ENCODE measurements at places on chromosomes 7 and 10.

DNA sequence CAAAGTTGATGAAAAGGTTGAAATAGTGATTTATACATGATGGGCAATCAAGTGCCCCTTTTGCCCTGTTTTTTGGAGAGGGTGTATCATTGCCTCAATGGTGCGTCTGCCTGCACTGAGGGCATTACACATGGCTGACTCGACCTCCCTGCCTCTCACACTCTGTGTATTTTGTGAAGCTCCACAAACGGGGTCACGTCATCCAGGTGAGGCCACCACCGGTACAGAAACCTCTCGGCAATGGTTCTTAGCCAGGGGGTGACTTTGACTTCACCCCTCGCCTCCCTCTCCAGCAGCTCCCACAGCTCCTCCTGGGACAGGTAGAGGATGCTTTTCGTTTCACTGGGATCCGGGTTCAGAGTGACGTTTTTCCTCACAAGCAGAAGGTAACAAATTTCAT is 6.3 kb downstream of the IDI2 start:
- DNase-seq, result no peak

- no peak for DNase-seq
Observed at GRCh38 chr10:32308027-32308603, 38.8 kb downstream of the EPC1 start.

DNA sequence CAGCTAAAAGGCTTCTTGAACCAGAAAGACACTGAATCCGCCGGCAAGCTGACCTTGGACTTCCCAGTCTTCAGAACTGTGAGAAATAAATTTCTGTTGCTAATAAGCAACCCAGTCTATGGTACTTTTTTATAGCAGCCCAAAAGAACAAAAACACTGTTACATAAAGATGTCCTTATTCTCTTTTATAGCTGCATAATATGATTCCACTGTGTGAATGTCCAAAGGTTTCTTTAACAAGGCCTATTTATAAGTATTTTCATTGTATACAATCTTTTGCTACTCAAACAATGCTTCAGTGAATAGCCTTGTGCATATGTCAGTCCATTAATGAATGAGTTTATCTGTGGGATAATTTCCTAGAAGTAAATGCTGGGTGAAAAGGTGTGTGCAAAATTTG is 190.8 kb upstream of the INHBA start:
- DNase-seq, result no peak

GRCh38 chr7:131105294-131105798 is 222.3 kb upstream of the MKLN1 start:
- no peak for DNase-seq

GRCh38 chr10:112951359-112952281 is 1.6 kb downstream of the TCF7L2 start:
- peak; percentile 41 for DNase-seq

- peak; percentile 72 for DNase-seq
Observed at GRCh38 chr7:157339777-157340677, 3.2 kb downstream of the DNAJB6 start.

DNA sequence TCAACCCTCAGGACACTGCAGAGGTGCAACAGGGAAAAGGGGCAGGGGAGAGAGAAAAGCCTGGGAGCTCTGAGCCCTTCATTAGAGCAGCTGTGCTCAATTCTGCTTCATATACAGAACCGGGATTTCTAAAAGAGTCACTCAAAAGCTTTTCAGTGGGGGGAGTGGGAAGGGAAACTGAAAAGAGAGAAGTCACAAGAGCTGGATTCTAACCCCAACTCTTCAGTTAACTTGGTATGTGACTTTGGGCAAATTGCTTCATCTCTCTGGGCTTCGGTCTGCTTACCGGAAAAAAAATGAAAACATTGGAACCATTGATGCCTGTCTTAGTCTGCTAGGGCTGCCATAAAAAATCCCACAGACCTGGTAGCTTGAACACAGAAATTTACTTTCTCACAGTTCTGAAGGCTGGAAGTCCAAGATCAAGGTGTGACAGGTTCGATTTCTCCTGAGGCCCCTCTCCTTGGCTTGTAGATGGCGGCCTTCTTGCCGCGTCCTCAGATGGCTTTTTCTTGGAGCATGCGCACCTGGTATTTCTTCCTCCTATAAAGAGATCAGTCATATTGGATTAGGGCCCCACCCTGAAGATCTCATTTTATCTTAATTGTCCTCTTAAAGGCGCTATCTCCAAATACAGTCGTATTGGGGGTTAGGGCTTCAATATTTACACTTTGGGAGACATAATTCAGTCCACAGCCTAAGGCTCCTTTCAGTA is 118.3 kb upstream of the KMT2E start:
- DNase-seq, result no peak

DNA sequence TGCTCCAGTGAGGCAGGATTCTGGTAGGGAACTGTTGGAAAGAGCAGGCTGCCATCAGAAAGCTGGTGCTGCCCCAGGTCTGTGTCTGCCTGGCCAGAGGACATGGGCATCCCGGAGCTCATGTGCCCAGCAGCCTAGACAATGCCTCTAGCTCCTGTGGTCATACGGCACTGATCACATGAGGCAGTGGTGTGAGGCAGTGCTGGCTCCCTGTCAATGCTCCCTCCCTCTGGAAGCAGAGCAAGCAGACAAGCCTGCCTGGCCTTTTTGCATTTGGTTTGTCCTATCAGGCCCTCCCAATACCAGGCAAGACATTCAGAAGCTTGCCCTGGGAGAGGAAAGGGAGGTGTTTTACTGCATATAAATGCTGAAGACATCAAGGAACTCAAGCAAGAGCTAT is 19.5 kb upstream of the MMP21 start:
- no peak for DNase-seq

GRCh38 chr7:37732888-37733287 is 49.3 kb downstream of the GPR141 start:
- DNase-seq, result no peak

GRCh38 chr10:20737107-20737506 is 160.0 kb downstream of the NEBL start:
- DNase-seq, result no peak

GRCh38 chr10:6013413-6014192 is 36.3 kb upstream of the IL15RA start:
- DNase-seq, result no peak

DNA sequence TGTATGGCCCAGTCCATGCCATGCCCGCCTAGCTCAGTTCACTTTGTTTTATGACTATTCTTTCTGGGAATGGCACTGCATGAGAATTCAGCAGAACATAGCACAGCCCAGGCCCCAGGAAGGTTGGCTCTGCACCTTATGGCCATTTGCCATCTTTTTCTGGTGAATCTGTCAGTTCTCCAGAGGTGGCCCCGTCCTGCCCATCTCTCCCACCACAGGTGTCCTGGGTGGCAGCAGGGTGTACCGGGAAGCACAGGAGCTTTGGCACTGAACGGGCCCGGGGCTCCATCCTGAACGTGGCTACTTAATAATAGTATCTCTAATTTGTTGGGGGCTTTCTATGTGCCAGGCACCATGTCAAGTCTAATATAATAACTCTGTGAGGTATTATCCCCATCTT is 24.7 kb downstream of the GOLGA7B start:
- no peak for DNase-seq

- no peak for DNase-seq
Observed at GRCh38 chr7:57210212-57210611, 78.0 kb upstream of the ZNF479 start.

DNA sequence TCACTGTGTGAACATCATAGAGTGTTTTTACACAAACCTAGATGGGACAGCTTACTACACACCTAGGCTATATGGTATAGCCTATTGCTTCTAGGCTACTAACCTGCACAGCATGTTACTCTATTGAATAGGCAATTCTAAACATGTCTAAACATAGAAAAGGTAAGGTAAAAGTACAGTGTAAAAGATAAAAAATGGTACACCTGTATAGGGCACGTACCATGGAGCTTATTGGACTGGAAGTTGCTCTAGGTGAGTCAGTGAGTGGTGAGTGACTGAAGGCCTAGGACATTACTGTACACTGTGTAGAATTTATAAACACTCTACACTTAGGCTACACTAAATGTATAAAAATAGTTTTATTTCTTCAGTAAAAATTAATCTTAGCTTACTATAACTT is 182.0 kb upstream of the THSD7A start:
- no peak for DNase-seq

DNA sequence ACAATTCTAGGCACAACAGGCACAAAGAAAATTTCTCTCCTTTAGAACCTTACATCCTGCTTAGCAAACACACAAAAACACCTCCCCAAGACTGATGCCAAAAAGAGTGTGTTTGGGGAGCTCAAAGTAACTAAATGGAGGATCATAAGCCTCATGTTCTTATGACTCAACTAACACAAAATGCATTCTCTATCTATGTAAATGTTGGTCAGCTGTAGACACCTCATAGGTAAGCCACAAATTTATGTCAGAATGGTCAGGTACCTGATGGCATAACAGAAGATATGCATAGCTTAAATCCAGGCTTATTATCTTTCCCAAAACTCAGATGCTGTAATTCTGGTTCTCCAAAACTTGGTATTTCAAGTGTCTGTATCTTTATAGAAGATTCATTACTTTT is 315.1 kb downstream of the C7orf25 start:
- DNase-seq, result no peak

Measured in kidney capillary endothelial cell (primary cell).